ENCODE measurements at places on chromosomes 2 and 18.

DNA sequence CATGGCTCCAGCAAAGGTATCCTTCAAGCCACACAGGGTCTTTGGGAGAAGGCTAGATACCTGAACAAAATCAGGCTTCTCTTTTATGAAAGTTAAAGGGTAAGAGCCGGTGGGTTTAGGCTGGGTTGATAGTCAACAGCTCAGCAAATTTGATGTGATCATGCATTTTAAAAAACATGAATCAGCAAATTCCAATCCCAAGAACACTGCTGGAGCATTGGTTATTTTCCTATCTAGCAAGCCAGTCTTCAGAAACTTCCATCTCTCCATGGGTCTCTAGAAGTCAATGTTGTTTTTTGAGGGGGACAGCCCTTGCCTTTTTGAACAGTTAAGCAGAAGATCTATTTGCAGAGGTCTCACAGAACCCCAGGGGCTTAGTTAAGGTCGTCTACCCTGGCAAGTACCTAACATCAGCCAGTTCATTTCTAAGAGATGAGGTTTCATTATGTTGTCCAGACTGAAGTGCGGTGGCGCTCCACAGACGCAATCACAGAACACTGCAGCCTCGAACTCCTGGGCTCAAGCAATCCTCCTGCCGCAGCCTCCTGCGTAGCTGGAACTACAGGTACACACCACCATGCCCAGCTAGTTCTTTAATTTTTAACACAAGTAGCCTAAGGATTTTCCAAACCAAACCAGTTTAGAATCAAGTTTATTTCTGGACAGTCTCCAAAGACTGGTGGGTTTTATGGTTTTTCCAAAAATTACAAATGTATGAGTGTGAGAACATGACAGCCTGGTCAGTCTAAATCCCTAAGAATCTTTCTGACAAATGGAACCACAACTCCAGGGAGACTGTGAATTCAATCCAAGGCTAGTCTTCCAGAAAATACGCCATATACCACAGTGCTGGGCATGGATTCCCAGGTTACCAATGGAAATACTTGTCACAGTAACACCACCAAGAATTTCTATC, 4.1 kb upstream of the ZCCHC2 start:
- DNase-seq, result no peak

- DNase-seq, result no peak
Measured at GRCh38 chr2:29405266-29405665, 290.1 kb downstream of the CLIP4 start.

- no peak for DNase-seq
Measured at GRCh38 chr18:9097349-9097748, 5.2 kb upstream of the NDUFV2 start.

GRCh38 chr2:167013227-167013626, 124.9 kb downstream of the XIRP2 start:
- no peak for DNase-seq

GRCh38 chr2:160916300-160916699, 243.9 kb upstream of the TANK start:
- DNase-seq, result no peak

- DNase-seq, result no peak
Measured at GRCh38 chr18:41396211-41396610, 558.8 kb upstream of the PIK3C3 start.

GRCh38 chr2:27954771-27955383, 64.3 kb downstream of the BABAM2 start:
- no peak for DNase-seq

GRCh38 chr18:4096486-4096885, 358.6 kb downstream of the DLGAP1 start:
- DNase-seq, result no peak

- no peak for DNase-seq
Measured at GRCh38 chr2:2731101-2731815, 400.2 kb upstream of the MYT1L start.

DNA sequence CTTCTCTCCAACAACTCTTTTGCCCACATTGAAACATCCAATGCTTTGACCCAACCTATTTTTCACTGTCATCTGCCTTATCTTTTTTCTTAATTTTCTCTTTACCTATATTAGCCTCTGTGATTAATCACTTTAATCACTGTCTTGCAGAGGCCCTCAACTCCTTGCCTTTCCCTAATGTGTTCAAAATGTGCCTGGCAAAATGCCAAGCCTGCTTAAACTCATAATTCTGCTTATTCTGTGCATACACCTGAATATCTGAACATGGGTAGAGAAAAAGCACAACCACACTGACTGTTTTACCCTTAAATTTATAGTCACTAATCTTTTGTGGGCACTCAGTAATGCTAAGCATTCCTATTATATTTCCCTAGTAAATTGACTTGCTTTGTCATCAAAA, 63.0 kb upstream of the GALNT13 start:
- no peak for DNase-seq

- no peak for DNase-seq
Measured at GRCh38 chr2:1995987-1996386, 251.7 kb upstream of the PXDN start.

DNA sequence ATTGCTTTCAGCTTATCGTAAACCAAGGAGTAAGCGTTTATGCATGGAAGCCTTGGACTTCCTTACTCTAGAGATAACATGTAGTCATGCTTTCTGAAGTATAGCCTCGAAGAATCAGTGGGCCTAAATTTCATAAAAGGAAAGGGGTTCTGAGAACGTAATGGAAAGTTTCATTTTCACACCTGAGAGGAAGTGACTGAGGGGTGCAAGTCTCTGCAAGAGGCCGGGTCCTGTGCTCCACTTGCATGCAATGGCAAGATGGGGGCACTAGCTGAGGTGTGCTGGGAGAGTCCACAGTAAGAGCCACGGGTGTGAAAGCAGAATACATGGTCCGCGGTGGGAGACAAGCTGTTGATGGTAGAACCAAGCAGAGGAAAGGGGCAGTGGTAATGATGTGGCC, 36.5 kb upstream of the C1D start:
- no peak for DNase-seq

- DNase-seq, result no peak
Measured at GRCh38 chr2:15750433-15750814, 158.8 kb downstream of the DDX1 start.

DNA sequence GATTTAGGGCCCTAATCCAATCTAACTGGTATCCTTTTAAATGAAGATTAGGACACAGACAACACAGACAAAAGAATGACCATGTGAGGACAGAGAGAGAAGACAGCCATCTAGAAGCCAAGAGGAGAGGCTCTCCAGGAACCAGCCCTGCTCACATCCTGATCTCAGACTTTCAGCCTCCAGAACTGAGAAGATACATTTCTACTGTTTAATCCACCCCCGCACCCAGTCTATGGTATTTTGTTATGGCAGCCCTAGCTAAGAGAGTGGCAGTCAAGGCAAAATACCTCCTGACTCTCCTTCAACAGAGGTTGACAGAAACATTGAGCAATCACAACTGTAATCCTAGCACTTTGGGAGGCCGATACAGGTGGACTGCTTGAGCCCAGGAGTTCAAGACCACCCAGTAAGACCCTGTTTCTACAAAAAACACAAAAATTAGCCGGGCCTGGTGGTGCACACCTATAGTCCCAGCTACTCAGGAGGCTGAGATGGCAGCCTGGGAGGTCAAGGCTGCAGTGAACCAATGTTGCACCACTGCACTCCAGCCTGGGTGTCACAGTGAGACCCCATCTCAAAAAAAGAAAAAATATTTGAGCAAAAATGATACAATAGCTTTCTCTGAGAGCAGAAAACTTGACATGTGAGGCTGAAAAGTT, 34.7 kb downstream of the WDR33 start:
- no peak for DNase-seq

DNA sequence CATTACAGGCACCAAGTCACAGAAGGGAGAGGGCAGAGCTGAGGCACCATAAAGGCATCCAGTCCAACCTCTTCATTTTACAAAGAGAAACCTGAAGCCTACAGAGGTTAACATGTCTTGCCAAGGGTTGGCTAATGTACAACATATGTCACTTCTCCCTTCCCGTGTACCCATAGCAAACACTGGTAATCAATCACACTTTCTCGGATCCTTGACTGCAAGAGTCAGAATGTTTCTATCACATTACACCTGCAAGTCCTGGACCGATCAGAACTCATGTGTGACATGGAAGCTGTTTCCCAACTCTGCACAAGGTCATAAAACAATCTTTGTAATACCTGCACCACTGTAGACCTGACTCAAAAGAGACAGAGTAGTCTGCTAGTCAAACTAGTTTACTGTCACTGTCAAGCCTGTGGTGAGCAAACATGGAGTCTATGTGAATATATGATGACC, 6.0 kb downstream of the ANKRD44 start:
- DNase-seq, result no peak

- DNase-seq, result no peak
Measured at GRCh38 chr2:220417503-220417902, 790.1 kb downstream of the SLC4A3 start.

- DNase-seq, result peak; percentile 59
Measured at GRCh38 chr2:9782197-9782719, 61.0 kb upstream of the TAF1B start.

- DNase-seq, result no peak
Measured at GRCh38 chr2:17323697-17324096, 194.5 kb downstream of the RAD51AP2 start.

DNA sequence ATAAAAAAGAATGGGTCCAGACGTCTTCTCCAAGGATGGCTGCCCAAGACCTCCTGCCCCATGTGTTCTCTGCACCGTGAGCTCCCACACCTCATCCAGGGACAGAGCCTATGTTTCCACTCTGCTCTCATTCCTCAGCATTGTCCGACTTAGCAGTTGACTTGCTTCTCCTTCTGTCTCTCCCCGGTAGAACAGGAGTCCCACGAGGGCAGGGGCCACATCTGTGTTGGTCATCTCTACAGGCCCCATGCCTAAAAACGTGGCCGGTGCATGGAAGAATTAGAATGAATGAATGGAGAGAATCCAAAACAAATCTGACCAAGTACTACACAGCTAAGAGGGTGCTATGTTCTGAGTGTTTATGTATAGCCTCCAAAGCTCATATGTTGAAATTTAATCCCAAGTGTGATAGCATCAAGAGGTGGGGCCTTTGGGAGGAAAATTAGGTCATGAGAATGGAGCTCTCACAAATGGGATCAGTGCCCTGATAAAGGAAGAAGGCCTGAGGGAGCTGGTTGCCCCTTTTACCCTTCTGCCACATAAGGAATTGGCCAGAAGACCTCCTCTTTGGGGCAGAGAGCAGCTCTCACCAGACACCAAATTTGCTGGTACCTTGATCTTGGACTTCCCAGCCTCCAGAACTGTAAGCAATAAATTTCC, 55.9 kb downstream of the FAM178B start:
- DNase-seq, result no peak

GRCh38 chr2:69154106-69154505, 141.1 kb downstream of the ANTXR1 start:
- DNase-seq, result no peak

- no peak for DNase-seq
Measured at GRCh38 chr2:223560749-223561435, 41.3 kb downstream of the SCG2 start.

- DNase-seq, result no peak
Measured at GRCh38 chr2:3956406-3956805, 253.0 kb downstream of the DCDC2C start.

DNA sequence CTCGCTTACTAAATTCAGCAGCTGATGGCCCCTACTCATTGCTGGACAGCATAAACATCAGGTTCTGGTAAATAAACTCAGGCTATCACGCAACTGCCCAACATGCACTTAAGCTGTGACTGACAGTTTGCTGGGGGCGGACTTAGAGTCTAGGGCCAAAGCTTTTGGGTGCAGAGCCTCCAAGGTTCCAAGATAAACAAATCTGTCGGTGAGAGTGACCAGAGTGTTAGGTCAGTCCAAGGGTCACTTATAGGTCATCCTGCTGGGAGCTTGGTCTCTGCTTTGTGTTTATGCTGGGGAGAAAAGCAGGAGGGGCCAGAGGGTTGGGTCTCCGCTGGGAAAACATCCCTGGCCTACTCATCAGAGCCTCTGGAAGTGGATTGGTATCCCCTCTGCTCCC, 188.6 kb upstream of the GATA6 start:
- no peak for DNase-seq

DNA sequence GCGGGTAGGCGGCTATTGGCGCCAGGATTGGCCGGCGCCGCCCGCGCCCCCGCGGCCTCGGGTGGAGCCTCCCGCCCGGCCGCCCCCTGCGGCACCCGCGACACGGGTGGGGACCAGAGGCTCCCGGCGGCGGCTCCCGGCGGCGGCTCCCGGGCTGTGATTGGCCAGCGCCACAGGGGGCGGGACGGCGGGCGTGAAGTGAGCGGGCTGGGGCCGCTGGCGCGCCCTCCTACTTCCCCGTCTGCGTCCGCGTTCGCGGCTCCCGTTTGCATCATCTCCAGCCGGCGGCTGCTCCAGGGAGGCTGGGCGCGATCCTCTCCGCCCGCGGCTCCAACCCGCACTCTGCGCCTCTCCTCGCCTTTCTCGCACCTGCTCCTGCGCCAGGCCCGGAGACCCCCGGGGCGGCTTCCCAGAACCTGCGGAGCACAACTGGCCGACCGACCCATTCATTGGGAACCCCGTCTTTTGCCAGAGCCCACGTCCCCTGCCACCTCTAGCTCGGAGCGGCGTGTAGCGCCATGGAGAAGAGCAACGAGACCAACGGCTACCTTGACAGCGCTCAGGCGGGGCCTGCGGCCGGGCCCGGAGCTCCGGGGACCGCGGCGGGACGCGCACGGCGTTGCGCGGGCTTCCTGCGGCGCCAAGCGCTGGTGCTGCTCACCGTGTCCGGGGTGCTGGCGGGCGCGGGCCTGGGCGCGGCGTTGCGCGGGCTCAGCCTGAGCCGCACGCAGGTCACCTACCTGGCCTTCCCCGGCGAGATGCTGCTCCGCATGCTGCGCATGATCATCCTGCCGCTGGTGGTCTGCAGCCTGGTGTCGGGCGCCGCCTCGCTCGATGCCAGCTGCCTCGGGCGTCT, at the start of gene SLC1A4:
Gene SLC1A4 (plus strand): TSS at position 274 of the 856 bp plus-strand sequence. CDS start 245 bp downstream, at position 519.
- peak; percentile 75 for DNase-seq

DNA sequence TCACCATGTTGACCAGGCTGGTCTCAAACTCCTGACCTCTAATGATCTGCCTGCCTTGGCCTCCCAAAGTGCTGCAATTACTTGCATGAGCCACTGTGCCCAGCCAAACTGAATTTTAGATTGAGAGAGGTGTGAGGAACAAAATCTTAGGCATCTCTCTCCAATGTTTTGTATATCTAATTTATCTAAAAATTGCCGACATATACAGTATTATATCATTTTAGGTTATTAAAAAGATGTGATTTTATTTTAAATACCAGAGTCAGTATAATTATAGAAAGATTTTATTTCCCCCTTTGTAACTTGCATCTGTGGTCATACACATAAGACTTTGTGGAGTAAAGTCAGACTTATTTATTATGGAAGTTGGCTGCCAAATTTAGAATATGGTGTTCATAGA, 10.1 kb downstream of the PMS1 start:
- no peak for DNase-seq

- no peak for DNase-seq
Measured at GRCh38 chr18:76616373-76616772, 121.3 kb upstream of the ZNF516 start.

GRCh38 chr2:109448946-109449788, 164.6 kb downstream of the SEPTIN10 start:
- no peak for DNase-seq

- DNase-seq, result no peak
Measured at GRCh38 chr2:60347781-60348180, 205.7 kb downstream of the BCL11A start.

- no peak for DNase-seq
Measured at GRCh38 chr2:165015052-165015642, 59.8 kb upstream of the SLC38A11 start.

- DNase-seq, result no peak
Measured at GRCh38 chr2:23452853-23453420, 68.0 kb downstream of the KLHL29 start.

Data from activated T-helper 1 cell treated with Interleukin-2 at 50 U/mL for 16 hours (primary cell).